ENCODE measurements at places on chromosomes 11 and 22.
A peak's percentile ranks its signal among the peaks of the same experiment; 100 is the strongest.

GRCh38 chr11:44785856-44786607 lies 59.3 kb downstream of the TSPAN18 start:
- no peak for DNase-seq

DNA sequence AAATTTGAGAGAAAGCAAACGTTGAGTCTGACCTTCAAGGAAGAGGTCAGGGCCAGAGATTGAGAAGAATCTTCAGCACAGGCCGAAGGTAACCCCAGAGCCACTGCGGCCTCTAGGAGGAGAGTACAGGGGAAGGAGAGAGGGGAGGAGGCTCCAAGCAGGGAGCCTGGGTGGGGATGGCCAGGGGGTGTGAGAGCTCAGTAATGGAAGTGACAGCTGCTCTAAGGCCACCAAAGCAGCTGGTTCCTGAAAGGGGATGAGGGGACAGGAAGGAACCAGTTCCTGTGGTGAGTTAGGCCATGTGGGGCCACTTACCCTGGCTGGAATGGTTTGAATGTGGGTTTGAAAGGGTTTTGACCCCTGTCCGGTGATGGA lies 46.1 kb downstream of the PISD start:
- no peak for DNase-seq

GRCh38 chr11:118912742-118913410 lies 12.8 kb downstream of the BCL9L start:
- peak; percentile 35 for DNase-seq

- DNase-seq, result no peak
Measured at GRCh38 chr11:118382954-118383353, 18.5 kb upstream of the ATP5MG start.

- no peak for DNase-seq
Measured at GRCh38 chr11:29124470-29124869, 892.4 kb downstream of the KCNA4 start.

DNA sequence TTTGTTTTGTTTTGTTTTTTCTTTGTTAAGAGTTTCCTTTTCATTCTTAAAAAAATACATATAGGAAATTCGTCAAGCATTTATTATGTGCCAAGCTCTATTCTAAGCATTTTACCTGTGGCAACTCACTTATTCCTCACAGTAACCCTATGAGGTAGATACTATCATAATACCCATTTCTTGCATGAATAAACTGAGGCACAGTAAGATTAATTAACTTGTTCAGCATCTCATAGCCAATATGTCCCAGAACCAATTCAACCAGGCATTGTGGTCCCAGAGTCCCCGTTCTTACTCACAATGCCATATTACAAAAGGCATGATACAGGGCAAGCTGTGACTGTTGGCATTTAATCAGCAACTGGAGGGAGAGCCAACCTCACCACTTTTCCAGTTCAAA lies 83.7 kb downstream of the RAB30 start:
- no peak for DNase-seq

DNA sequence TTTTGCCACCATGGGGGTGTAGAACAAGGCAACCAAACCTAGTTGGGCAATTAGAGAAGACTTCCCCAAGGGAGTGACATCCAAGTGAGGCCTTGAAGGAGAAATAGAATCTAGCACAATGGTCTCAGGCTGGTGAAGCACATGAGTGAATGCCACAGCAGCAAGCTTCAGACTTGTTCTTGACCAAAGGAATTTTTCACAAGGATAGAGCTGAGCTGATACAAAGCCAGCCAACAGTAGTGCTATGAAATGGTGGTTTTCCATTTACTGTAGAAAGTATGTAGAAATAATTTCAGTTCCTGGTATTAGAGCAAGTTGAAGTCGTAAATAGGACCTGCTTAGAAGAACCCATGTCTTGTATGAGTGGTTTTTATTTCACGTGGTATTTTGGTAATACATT lies 148.3 kb upstream of the RASSF10 start:
- DNase-seq, result no peak

Measured in LoVo (cell line).